ENCODE measurements at places on chromosomes 4 and X. TPM values are rescaled to one million over a fixed set of nuclear protein-coding genes. Genes with fewer than 3 reads are reported as not detected.

DNA sequence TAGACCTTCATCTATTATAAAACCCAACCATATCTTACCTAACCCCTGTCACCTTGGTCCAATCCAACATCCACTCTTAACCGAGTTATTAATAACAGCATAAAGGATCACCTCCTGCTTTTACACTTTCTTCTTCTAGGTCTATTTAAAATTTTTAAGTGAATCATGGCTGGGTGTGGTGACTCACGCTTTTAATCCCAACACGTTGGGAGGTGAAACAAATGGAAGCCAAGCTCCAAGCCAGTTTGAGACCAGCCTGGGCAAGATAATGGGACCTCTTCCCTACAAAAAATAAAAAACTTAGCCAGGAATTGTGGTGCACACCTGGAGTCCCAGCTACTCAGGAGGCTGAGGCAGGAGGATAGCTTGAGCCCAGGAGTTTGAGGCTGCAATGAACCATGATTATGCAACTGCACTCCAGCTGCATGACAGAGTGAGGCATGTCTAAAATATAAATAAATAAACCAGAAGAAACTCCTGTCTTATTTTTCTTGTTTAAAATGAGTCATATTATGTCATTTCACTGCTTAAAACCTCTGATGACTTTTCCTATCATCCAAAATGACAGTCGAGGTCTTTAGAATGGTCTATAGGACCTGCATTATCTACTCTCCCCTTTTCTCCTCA lies 188.4 kb downstream of the GASK1B start:
- no peak for DNase-seq

- DNase-seq: no peak
Measured at GRCh38 chr4:48409203-48409602, 67.9 kb downstream of the SLAIN2 start.

GRCh38 chr4:147829401-147830101 lies 97.7 kb downstream of the ARHGAP10 start:
- DNase-seq: peak; percentile 56

GRCh38 chrX:16310326-16310725 lies 143.0 kb downstream of the MAGEB17 start:
- no peak for DNase-seq

DNA sequence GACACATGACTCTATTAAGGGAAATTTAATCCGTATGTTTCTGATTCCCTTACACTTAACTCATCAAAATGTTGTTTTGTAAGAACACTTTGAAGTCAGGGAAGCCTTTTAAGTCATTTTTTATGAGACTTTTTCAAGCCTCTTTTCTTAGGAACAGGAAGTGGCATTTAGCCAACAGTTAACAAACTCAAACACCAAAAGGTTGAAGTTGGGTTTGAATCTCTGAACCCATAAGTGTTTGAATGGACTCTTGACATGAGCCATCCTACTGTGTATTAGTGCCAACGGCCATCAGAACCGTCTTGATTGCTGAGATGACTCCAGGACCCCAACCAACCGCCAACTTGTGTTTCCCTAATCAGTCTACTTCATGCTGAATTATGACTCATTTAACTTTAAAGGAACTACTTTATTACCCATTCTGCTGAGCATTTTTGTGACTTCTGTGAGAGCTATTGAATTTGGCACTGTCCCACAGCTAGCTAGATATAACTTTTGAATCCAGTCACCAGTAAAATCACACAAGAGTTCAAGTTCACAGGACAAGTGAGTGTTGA lies 209.1 kb upstream of the FAT1 start:
- no peak for DNase-seq

- DNase-seq: no peak
Measured at GRCh38 chr4:151462554-151462953, 53.6 kb downstream of the FHIP1A start.

DNA sequence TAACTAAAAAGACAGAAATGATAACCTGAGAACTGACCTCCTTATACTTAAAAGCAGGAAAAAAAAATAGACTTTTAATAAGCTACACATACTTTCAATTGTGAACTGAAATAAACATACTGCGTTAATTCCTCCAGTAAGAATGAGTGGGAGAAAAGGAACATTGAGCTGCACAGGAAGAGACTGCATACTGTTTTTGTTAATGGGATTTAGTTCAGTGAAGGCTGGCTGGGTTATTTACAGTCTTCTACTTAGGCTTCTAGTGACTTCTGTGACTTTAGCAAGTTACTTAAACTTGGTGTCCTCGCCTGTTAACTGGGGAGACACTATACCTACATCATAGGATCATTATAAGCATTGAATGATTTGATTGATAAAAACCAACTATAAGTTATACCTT lies 213.3 kb downstream of the EPHA5 start:
- DNase-seq: no peak

DNA sequence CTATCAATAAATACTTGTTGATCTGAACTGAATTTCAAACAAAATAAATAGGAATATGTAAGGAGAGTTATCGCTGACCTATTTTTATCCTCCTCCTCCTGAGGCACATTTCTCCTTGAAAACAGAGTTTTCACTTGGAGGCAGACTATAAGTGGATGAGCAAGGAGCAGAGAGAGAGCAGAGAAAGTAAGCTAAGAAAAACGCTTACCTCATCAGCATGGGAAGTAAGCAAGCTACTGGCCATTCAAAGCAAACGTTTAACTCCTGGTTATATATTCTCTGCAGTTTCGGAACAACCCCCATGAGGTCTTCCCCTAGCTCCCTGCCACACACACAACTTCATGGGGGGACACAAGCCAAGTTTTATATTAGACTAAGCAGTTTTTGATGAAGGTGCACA lies 13.2 kb downstream of the ZDHHC9 start:
- no peak for DNase-seq

DNA sequence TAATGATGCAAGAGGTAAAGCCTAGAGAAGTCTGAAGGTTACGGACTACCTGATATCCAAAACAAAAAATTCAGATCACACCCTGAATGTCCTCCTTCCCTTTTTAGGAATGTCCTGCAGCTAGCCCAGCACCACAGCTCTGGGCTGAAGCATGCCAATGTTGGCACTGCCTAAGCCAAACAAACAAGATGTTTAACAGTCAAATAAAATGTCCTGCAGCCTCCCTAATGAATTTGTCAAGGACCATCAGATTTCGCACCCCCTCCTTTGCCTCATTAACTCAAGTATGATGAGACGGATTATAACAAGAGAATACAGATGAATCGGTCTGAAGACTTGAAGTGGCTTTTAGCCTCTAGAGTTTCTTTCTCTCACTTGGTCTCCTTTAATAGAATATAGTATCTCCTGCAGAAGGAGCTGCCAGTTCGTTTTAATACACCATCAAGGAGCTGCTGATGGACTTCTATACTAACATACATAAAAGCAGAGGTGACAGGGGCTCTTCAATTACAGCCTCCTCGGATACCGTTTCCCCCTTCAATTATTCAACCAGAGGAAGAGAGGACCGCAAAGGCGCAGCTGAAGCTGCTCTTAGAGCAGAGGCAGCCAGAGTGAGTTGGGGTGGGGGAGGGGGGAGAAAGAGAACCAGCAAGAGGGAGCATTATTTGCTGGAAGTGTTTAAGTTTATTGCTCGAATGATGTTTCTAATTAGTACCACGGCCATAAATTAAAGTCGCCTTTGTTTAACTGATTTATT lies 3.0 kb upstream of the MAB21L2 start:
- no peak for DNase-seq

DNA sequence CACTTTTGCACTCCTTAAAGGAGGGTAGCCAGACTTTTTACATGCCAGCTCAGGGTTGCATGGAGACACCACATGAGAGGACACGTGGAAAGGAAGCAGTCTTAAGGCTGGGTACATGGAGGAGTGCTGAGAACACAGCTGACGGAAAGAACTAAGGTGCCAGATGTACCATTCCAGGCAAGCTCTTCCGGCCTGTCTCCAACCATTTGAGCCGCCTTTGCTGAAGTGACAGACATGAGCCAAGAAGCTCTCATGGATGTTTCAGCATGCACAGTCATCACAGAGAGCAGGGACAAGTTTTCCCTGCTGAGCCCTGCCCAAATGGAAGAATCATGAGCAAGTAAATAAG lies 83.4 kb upstream of the BMP2K start:
- no peak for DNase-seq

DNA sequence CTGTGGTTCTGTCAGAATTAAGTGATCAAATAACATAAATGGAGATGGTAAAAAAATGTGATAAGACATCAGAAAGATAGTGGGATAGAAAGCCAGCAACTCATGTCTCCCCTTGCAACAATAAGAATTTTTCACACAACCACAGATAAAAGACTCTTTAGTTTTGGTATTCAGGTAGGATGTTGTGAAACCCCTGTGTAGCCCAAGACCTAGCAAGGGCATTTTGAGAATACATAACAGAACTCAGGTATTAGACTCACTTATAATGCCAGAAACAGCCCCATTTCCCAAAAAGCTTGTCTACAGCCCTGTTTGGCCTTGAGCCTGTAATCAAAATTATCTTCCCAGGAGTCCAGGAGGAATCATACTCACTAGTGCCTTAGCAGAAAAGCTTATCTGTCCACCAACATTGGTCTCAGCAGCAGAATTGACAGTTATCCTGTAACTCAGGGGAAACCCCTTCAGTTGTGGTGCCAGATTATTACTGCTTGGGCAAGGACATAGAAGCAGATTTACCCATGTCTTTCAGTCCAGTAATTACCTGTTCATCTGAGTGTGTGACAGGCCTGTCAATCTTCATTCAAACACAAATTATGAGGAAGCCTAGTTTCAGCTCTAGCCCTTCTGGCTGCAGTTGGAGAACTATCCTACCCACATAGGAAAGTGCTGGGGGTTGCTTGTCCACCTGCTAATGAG lies 41.0 kb upstream of the UGT2B17 start:
- no peak for DNase-seq

GRCh38 chrX:50471390-50471789 lies 765 bp upstream of the DGKK start:
- DNase-seq: no peak

DNA sequence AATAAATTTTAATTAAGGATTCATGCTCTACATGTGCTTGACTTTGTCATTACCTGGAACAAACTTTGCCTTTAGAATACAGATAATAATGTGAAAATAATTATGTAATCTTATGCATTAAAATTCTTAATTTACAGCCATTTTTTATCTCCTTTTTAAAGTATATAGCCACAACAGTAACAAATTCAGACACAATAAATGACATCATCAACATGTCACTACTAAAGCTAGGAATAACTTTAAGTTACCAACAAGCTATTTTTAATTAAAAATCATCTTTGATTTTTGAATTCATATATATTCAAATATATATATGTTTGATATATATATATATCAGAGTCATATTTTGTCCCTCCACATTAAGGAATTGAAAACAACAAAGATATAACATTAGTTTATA lies 107.7 kb downstream of the MAD2L1 start:
- no peak for DNase-seq

GRCh38 chrX:38868941-38869401 lies 67.7 kb downstream of the MID1IP1 start:
- DNase-seq: no peak

GRCh38 chr4:47562297-47562696 lies 77.2 kb downstream of the ATP10D start:
- DNase-seq: no peak

DNA sequence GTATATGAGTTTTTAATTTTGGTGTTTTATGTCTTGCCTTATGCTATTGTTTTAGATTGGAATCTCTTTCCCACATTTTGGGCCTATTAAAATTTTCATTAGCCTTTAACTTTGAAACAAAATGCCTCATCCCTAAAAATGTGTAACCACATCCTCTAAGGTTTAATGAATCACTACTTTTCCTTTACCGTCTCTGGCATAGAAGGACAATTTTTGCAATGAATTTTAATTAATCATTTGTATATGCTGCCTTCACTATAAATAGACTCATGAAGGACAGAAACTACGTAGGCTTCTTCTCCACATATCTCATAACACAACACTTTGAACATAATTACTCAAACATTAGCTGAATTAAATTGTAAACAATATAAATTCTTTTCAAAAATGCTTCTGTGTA lies 421.5 kb downstream of the NLGN4X start:
- no peak for DNase-seq

DNA sequence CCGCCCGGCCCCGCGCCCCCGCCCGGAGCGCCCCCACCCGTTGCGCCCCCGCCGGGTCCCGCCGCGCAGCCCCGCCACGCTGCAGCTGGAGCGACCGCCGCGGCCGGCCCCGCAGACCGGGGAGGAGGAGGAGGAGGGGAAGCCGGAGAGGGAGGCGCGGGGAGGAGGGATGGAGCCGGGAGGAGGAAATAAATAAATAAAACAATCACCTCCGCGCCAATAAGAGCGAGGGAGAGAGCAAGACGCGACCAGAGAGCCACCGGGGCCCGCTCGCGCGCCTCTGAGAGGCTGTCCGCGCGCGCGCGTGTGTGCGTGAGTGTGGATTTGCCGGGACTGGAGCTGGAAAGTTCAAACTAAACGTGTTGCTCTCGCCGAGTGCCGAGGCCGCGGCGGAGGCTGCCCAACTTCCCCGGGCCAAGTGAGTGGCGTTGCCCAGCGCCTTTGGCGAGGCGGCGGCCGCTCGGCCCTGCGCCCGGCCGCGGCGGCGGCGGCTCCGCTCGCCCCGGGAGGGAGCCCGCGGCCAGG lies 2184.4 kb upstream of the TENM3 start:
- no peak for DNase-seq

DNA sequence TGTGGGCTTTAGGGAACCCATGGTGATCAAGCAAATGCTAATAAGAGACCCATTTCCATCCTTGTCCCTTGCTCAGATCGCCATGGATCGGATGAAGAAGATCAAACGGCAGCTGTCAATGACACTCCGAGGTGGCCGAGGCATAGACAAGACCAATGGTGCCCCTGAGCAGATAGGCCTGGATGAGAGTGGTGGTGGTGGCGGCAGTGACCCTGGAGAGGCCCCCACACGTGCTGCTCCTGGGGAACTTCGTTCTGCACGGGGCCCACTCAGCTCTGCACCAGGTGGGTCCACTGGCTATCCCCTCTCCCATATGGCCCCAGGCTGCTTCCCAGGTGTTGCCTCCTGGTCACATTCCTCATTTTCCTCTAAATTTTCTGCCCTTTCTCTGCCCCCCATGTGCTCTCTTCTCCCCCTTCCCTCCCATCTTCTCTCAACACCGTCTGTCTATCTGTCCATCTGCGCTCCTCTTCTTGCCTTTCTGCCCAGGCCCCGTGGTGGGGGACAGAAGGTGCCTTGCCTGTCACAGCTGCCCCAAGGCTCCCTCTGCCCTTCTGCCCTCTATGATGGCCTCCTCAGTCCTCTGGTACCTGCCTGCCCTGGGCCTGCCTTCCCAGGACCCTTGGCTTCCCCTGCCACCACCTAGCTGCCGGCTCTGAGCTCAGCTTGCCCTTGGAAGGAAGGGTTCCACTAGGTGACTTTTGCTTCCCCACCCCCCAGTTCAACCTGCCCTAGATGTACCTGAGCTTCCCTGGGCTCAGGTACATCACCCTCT lies 5.2 kb downstream of the CDK16 start:
- DNase-seq: no peak

GRCh38 chrX:69618803-69619202 lies 2.9 kb downstream of the EDA start:
- DNase-seq: no peak

Gene SPANXN4
- not detected for total RNA-seq

Gene F9
- not detected for total RNA-seq

Gene PDLIM3
- total RNA-seq: 308 TPM

Gene VEGFC
- 7.5 TPM for total RNA-seq

Gene PPEF2
- total RNA-seq: not detected

Gene CNGA1
- not detected for total RNA-seq

Gene CFAP47
- total RNA-seq: not detected
